ENCODE measurements at places on chromosomes 16 and 17.

GRCh38 chr16:11557801-11558200 is 28.9 kb downstream of the LITAF start:
- no peak for DNase-seq

DNA sequence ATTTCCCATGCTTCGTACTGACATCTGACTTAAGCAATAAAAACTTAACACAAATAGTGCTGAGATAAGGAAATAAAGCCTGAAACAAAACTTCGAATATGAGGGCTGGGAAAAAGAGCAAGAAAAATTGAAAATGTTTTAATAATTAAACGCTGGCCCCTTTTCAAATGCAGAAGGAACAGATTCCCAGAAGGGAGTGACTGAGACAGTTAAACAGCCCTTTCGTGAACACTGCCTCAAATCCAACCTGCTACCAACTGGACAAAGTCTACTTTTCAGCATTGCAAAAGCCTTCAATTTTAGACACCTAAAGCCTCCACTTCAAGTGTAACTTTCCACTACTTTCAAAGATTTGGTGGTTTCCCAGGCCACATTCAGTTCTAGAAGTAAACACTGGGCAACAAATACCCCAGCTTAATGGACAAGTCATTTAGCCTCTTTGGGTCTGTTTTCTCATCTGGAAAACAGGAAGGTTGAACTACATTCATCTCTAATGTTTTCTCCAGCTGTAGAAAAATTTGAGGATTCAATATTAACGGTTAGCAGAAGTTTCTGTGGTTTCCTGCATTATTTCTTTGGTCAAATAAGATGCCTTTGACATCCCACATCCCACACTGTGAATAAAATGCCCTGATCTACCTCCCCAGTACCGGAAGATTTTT is 11.8 kb downstream of the RFFL start:
- no peak for DNase-seq

- no peak for DNase-seq
Measured at GRCh38 chr17:60256174-60256573, 106.4 kb downstream of the CA4 start.

- DNase-seq: no peak
Measured at GRCh38 chr17:48730240-48730550, 1.6 kb upstream of the HOXB13 start.

DNA sequence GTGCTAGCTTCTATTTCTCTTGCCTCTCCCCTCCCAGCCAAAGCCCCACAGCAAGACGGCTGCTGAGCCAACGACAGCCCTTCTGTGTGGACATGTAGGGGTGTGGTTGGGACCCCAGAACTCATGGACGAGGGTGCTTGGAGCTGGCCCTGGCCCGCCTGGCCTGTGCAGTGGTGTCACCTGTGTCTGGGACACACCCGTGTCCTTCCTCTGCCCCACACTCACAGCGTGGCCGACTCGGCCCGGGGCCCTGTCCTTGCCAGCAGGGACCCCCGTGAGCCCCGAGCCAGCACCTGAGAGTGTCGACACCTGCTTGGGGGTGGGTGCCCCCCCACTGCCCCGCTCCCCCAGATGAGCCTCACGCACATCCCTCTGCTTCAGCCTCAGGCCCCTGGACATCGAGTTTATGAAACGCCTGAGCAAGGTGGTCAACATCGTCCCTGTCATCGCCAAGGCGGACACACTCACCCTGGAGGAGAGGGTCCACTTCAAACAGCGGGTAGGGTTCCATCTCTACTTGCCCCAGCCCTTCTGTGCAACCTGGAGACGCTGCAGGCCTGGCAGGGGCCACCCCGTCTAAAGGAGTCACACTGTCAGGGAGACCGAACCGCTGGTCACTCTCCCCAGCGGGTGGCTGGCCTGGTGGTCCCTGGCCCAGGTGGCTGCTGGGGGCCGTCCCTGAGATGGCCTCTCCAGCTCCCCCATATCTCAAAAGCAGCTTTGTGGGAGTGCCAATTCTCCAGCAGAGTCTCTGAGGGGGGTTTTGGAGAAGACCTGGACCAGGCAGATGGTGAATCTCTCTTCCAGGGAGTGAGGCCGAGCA is 349.8 kb downstream of the SEC14L1 start:
- DNase-seq: no peak

DNA sequence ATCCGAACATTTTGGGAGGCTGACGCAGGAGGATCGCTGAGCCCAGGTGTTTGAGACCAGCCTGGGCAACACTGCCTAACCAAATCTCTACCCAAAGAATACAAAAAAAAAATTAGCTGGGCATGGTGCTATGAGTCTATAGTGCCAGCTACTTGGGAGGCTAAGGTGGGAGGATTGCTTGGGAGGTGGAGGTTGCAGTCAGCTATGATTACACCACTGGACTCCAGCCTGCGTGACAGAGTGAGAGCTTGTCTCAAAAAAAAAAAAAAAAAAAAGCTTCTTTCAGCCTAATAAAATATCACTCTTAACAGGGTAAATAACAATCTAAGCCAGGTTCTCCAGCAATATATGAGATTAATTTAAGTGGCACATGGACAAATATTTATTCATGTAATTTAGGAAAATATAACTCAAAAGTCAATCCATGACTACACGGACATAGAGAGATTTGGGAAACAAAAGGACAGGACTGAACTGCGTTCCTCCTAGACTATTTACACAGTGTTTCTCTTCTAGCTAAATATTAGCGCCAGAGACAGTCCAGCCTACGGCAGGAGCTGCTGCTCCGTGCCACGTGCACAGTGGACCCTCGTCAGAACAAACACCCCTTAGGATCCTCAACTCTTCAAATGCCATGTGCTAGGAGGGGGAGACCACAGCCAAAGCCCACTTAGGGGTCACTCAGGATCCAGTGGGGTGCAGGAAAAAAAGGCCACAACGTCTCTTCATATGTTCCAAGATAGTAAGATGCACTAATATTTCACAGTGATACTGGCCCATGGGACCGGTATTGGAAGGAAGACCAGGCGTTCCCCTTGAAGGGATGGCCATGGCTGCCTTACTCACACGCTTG is 8.7 kb downstream of the USP36 start:
- no peak for DNase-seq

- no peak for DNase-seq
Measured at GRCh38 chr16:48359983-48360382, 25.2 kb downstream of the SIAH1 start.

GRCh38 chr17:68179236-68179925 is 68.5 kb upstream of the AMZ2 start:
- DNase-seq: no peak

DNA sequence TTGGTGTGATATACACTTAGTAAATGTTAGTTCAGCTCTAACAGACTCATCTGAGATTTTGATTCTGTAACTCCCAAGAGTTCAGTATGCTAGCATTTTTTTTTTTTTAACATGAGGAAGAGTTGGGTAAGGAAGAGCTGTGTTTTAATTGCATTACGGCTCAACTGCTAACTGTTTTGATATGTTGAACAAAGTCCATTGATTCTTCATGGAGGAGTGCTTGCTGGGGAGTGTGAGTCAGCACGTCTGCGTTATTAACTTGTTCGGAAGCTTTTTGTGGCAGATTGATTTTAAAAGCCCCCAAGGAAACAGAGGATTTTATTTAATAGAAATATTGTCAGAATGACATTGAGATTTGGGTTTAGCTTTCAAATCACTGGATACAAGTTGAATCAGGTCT is 45.8 kb downstream of the PITPNC1 start:
- DNase-seq: no peak

GRCh38 chr17:76152591-76152990 is 11.5 kb upstream of the FOXJ1 start:
- no peak for DNase-seq

GRCh38 chr17:75915268-75915667 is 10.6 kb upstream of the MRPL38 start:
- DNase-seq: no peak

GRCh38 chr17:44307387-44308186 is 814 bp upstream of the RUNDC3A start:
- no peak for DNase-seq

GRCh38 chr17:41806685-41807445 is 4.9 kb downstream of the P3H4 start:
- DNase-seq: no peak

GRCh38 chr16:66714062-66714461 is 17.5 kb upstream of the CMTM4 start:
- DNase-seq: no peak

Measured in stimulated activated CD4-positive, alpha-beta T cell treated with anti-CD3 and anti-CD28 coated beads, Interleukin-4, amount 100 ng/mL, for 1 hour (primary cell).